Kidney (tissue), 22 donors: ENCODE measurements at places on chromosomes 2 and 18.
A peak's percentile ranks its signal among the peaks of the same experiment; 100 is the strongest.

DNA sequence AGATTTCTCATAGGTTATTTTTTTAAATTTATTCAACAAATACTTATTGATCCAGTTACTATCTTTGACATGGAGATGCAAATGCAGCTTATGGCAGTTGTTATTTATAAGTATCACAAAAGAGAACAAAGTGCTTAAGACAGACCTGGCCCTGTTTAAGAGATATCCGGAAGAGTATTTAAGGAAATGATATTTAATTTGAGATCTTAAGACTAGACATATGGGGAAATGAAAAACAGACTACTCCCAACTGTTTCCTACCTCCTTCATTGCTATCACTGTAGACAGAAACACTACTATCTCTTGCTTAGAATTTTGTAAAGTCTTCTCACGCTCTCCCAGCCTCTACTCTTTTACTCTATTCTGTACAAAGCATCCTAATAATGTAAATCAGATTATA lies 36.0 kb downstream of the RPRD1A start:
- no peak for DNase-seq

GRCh38 chr2:154449951-154450658 lies 248.4 kb upstream of the KCNJ3 start:
- DNase-seq = no peak

DNA sequence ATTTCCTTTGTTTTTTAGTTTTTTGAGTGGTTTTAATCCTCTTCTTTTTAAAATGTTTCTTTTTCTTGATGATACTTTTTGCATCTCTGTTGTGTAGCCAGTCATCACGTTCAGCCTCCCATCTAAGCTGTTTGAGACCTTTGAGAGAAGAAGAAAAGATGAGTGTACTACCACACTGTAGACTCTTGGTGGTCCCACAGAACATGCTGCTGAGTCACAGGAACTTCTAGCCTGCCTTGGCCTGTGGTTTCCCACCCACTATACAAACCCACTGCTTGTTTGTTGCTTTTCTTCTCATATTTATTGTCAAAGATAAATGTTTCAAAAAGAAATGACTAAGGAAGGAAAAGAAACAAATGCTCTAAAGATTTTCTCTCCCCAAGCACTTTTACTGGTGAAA lies 5.5 kb downstream of the CEBPZOS start:
- no peak for DNase-seq

- no peak for DNase-seq
These were observed 162.9 kb downstream of the CELF4 start for GRCh38 chr18:37402735-37403099.

DNA sequence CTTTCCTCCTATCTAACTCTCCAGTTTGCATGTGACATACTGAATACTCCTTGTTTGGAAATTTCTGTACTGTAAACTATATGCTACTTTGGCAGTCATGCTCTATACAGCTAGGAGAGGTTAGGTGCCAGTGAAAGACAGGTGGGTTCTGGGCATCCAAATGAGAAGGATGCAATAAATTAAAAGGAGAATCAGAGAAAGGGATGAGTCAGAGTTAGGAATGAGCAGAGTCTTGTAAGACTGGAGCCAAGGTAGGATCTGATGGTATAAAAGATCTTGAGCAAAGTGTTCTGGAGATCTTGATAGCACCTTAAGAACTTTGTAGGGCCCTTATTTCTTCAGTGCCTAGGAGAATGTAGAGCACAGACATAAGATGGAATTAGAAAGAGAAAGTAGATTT lies 58.7 kb upstream of the STAM2 start:
- no peak for DNase-seq

DNA sequence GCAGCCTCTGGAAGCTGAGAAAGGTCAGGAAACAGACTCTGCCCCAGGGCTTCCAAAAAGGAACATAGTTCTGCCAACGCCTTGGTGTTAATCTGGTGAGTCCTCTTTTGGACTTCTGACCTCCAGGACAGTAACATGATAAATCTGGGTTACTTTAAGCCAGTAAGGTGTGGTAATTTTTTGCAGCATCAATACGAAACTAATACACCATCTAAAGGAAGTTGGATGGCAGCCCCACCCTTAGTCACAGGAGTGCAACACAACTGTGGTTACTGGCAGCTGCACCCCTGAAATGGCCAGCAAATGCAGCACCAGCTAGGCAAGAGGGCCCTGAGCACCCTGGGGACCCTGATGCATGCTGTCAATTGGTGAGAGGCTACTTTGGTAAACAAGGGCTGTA lies 25.8 kb downstream of the CREG2 start:
- DNase-seq = no peak

DNA sequence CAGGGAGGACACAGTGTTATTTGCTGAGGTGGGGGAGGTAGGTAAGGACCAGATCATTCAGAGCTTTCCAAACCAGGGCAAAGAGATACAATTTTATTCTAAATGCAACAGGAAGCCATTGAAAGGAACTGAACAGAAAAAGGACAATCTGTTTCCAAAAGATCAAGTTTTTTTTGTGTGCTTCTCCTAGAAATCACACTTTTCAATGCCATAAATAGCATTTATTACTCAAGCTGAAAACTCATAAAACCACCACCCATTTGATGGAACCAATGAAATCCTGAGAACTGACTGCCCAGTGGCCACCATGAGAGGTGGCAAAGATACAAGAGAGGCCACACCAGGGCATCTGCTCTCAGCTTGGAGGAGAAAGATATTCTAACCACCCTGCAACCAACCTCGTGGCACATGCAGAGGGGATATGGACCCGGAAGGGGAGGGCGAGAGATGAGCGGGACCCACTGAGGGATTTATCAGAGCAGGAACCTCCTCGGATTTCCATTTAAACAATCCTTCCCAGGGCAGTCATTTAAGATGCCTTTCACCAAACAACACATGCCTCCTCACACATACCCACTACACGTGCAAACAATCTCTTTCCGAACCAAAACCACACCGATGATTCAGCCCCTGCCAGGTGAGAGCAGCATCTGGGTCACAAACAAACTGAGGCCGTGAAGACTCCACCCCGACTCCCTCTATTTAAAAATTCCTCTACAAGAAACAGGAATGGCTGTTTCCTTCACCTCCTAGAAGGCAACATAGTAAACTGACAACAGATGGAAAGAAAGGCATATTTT lies 8.8 kb downstream of the CYB5A start:
- DNase-seq = no peak

DNA sequence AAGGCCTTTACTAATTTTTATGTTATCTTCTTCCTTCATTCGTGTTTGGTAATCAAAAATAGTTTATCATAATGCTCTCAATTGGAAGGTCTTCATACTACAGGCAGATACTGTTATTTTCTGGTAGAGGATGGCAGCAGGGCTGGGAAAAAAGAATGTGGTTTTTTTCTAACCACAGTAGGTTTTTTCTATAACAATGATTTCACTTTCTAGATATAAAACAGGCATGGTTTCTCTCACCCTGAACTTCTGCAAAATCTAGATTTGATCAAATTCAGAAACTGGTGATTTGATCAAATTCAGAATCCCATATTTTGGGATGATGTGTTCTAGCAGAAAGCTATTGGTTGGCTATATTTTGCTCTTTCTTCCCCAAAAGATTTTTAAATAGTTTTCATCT lies 27.6 kb downstream of the BCL11A start:
- no peak for DNase-seq

DNA sequence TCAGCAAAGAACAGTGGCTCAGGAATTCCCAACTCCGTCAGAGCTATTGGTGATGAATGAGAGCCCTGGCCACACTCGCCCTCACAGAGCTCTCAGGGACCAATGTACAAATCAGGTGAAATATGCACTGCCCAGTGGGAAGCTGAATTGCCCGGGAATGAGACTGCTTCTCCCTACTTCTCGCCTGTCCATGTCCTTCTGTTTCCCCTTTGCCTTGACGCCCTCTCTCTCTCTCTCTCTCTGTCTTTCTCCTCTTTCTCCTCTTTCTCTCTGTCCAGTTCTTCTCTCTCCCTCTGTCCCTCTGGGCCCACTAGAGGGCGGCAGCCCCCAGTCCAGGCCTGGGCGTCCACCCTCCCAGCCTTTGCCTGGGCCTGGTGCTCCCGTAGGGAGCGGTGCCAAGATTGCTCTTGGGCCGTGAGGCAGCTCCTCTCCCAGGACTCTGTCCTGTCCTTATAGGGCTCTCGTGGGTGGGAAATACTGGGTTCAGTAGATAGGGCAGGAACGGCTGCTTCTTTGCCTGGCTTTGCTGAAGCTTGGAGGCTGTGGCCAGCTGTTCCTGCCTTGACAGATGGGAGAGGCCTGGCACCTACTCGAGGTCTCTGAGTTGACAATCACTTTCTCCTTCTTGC lies 28.4 kb upstream of the PUM2 start:
- peak; percentile 72 for DNase-seq

- DNase-seq = no peak
These were observed 77.5 kb upstream of the HK2 start for GRCh38 chr2:74756356-74756890.

- no peak for DNase-seq
These were observed 171.1 kb upstream of the SKOR2 start for GRCh38 chr18:47422524-47422923.

- DNase-seq = no peak
These were observed 5.3 kb downstream of the TWIST2 start for GRCh38 chr2:238853218-238853617.

- no peak for DNase-seq
These were observed 57.5 kb downstream of the TANK start for GRCh38 chr2:161217597-161218185.

DNA sequence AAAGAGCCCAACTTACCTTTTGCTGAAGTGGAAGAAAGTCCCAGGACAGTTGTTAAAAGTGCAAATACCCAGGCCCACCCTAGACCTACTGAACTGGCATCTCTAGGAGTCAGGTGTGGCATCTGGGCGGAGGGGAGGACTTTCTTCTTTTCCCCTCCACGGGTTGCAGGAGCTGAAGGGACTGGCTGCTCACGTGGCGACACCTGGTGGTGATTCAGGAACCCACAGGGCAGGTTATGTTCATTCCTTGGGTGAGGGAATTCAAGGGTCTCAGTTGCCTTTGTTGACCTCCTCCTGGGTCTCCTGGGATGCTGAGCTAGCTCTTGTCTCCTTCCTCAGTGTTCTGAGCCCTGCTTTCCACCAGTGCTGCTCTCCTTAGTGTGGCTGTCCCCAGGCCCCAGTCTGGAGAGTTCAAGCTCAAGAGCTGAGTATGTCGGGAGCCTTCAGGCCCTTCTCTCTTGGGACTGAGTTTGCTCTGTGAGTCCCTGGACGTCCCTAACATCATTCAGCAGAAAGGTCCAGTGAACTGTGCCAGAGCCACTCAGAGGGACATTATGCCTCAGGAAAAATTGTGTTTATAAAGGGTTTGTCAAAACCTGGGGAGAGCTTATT lies 56.9 kb downstream of the DYSF start:
- DNase-seq = peak; percentile 56

GRCh38 chr2:121596221-121597080 lies 52.8 kb downstream of the CLASP1 start:
- no peak for DNase-seq

GRCh38 chr2:70817284-70817954 lies 3.0 kb downstream of the CLEC4F start:
- no peak for DNase-seq

GRCh38 chr2:174157053-174157452 lies 91.3 kb downstream of the OLA1 start:
- DNase-seq = no peak

DNA sequence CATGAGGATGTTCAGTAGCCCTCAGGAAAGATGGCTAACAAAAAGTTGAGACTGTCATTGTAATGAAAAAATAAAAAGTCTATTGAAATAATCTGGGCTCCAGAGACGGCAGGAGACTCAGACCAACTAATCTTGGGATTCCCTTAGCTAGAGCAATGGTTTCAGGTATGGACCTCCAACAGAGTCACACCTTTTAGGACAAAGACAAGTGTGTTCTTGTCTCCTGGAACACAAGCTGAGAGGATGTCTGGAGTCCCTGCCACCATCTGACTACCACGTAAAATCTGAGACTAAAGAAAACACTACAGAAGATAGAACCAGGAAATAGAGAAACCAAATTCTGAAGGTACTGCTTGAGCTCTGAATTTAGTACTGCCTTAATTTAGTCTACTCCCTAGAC lies 103.3 kb upstream of the RBBP8 start:
- no peak for DNase-seq

DNA sequence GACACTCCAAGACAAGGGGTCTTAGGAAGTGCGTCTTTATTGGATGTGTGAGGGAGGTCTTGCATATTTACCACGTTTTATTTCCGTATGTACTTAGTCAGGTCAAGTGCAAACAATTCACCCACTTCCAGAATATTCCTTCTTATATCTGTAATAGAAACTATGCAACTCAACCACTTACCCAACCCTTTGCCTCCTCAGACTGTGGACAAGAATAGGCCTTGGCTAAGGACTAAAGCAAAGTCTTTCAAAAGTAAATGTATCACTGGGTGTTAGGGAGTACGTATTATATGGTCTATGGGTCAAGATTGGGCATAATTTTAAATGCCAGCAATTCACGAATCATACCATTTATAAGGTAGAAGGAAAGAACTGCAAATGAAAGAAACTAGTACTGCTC lies 484.8 kb downstream of the MBD2 start:
- DNase-seq = no peak

- DNase-seq = peak; percentile 82
These were observed 9.5 kb downstream of the ZEB2 start for GRCh38 chr2:144510294-144510991.

DNA sequence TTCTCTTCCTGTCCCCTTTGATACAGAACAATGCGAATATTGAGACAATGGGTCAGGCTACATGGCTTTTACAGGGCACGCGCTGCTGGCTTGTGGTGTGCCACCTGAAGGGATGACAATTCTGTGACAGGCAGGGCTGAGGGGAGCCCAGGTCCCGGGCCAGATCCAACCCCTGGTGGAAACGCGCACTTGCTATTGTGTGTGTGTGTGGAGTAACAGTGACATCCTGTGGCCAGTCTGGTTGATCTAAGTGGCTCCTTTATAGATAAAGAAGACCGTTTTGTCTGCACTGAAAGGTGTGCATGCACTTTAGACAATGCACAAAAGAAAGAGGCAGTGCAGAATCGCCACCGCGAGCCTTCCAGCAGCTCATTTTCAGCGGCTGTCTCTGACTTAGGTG lies 273.6 kb downstream of the HRH4 start:
- peak; percentile 64 for DNase-seq

- no peak for DNase-seq
These were observed 1.3 kb downstream of the IFIH1 start for GRCh38 chr2:162317058-162317742.

GRCh38 chr2:37631292-37631691 lies 40.1 kb downstream of the CDC42EP3 start:
- no peak for DNase-seq

GRCh38 chr2:148455791-148456190 lies 188.8 kb upstream of the EPC2 start:
- no peak for DNase-seq

DNA sequence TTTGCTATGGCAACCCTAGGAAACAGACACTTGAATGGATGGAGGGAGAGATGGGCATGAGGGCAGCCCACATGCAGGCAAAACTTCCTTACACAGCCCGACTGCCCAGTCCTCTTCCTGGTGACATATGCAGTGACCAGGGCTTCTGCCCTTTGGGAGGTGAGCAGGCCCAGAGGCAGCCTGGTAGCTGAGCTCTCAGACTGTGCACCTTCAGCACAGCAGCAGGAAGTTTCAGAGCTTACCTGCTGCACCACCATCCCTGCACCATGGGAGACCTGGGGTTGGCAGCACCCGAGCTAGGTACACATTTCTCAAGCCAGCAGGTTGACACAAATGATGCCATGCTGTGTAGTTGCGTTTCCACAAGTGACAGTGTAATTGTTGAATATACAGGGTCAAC lies 97.6 kb upstream of the LMAN1 start:
- no peak for DNase-seq
